Activated T-cell treated with anti-CD3 and anti-CD28 coated beads for 48 hours (primary cell): ENCODE measurements at places on chromosomes 1 and 21.

GRCh38 chr1:101238681-101239094 is 1.9 kb downstream of the S1PR1 start:
- DNase-seq = peak; percentile 87

GRCh38 chr1:65050735-65051134 is 84.4 kb upstream of the JAK1 start:
- DNase-seq = no peak

DNA sequence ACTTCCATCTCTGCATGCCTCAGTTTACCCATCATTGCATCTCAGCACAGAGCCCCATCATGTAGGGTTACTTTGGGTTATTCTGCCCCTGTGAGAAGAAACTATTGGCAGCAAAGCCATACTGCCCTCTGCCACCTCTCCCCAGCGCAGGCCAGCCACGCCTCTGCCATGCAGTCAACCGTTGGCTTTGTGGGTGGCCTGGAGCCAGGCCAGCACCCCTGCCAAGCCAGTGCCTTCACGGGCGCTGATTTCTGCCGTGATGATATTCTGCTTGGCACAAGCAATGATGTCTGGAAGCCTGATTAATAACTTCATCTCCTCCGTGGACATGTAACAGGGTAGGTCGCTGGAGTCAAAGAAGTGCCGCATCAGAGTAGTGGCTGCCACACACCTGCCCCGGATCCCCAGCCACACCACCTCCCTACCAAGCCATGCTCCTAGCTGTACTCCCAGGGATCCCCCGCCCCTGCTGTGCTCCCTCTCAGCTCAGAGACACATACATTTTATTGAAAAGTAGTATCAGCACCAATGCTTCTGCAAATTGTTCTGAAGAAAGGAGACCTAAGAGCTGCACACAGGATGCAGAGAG is 15.0 kb upstream of the CEP85 start:
- no peak for DNase-seq

GRCh38 chr1:193069748-193070385 is 10.5 kb downstream of the RO60 start:
- DNase-seq = no peak

DNA sequence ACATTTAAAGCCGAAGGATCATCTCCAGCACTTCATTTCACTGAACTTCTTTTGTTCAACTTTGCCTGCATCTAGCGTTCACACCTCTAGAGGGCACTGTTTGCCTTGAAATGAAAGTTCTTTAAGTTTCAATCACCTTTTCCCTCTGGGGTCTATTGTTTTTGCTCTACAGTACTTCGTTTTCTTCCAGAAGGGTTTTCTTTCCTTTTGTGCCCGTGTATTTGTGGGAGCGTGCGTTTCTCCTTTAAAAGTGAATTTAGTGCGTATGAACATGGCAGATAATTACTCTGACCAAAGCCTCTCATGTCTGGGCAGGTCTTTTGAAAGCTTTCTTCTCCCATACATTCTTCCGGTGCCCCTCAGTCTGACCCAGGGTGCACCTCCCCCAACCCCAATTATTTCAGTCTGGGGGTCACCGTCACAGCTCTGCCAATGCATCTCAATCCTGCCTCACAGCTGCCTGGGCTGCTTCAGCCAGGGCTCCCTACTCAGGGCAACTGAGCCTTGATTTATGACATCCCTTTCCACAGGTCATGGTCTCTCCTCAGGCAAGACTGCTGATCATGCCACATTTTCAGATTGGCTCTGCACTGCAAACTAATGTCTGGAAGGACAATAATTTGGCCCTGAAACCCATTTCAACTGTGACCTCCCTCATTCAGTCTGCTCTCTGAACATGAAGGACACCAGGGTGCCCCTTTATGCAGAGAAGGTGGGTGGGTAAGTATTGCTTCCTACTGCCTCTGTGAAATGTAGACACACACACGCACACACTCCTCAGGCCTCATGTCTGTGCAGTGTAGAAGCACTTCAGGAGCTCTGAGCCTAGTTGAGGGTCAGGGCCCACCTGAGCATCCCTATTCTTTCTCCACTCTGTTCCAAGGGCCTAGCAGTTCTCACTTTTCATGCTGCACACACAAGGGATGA is 88.6 kb downstream of the NUF2 start:
- peak; percentile 3 for DNase-seq

DNA sequence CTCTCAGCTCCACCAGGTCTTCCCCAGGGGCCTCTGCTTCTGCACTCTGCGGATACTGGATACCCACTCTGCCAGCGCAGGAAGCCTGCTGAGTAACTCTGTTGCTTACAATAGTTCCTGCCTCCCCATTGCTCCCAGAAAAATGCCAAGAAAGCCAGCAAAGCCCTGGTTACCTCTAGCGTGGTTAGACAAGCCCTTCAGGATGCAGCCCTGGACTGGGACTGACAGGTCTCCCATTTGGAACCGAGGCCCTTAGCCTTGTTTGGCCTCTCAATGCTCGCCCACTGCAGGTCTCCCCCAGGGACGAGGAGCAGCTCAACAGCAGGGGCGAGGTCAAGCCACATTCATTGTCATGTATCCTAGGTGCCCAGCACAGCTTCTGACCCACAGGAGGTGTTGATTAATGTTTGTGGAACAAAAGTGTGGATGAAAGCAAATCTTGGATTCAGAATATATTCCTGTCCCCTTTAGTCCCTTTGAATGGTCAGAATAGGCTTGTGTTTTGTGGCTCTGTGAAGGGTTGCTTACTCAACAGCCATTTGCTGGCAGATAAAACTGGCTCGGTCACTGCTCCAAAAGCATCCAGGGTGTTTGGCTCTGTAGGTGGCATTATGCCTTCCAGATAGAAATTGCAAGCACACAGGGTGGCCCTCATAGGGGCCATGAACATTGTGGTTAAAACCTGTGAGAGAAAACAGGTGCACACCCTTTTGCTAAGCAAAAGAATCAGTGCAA is 58.9 kb downstream of the C1orf198 start:
- DNase-seq = no peak

DNA sequence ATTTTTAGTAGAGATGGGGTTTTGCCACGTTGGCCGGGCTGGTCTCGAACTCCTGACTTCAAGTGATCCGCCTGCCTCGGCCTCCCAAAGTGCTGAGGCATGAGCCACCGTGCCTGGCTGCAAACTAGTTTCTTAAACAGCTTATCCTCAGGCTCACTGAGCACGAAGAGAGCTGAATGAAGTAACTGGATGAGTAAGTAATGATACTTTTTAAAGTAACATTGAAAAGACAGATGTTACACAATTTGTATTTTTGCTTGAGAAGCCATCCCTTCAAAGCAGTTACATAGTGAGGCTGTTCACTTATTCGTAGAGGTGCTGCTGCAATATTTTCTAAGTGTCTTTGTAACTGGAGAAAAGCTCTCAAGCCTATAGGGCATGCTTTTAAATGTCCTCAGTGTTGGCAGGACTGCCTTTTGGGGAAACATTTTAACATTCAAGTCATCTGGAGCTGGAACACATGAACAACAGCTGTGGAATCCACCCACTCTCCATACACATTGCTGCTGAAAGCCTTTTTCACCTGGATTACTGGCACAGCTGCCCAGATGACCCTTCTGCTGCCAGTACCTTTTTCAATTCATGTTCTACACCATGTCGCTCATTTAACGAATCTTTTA is 2.7 kb upstream of the YBX1 start:
- DNase-seq = no peak

DNA sequence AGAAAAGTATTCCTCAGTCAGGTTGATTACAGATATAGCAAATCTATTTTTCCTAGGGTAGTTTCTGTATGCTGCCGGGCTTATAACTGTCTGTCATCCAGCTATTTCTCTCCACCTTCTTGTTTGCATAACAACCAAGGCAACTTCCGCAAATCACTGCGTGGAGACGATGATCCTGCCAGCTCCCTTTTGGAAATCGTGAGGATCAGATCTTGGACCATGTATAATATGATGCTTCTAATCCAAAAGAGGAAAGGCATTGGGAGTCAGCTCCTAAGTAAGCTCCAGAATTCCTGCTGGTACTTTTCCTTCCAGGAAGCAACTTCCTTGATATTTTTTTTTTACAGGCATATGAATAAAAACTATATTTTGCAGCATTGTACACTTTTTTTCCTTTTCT is 445 bp upstream of the RGS4 start:
- no peak for DNase-seq

GRCh38 chr1:160797861-160798273 is 1.9 kb downstream of the LY9 start:
- peak; percentile 47 for DNase-seq

GRCh38 chr1:69511426-69512192 is 56.1 kb upstream of the LRRC7 start:
- no peak for DNase-seq

DNA sequence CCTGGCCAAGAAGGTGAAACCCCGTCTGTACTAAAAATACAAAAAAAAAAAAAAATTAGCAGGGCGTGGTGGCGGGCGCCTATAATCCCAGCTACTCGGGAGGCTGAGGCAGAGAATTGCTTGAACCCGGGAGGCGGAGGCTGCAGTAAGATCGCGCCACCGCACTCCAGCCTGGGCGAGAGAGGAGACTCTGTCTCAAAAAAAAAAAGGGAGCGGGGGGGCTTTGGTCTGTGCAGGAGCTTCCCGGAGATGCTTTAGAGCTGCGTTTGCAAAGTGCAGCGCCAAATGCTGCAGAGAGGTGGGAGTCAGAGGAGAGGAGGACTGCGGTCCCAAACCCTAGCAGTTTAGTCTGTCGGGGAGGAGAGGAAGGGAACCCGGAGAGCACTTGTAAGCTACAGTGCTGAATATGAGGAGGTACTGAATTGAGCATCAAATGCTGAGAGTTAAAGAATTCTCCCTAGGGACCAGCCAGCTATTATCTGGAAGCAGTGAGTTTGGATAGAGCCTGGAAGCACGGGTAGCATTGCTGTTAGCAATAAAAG is 569 bp downstream of the FALEC start:
- DNase-seq = no peak

DNA sequence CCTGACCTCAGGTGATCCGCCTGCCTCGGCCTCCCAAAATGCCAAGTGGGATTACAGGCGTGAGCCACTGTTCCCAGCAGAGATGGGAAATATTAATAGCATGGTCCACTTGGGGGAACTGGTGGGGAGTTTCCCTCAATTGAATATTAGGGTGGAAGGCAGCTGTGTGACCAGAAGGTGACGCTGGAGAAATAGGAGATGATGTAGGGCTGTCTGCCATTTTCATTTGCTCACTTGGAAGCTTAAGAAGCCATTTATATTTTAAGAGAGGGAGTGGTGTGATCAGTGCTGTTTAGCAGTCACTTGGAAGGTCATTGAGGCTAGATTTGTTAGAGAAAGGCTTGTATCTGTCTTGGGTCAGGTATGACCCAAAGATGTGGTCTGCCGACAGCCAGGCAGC is 19.9 kb downstream of the KDM4A start:
- no peak for DNase-seq

DNA sequence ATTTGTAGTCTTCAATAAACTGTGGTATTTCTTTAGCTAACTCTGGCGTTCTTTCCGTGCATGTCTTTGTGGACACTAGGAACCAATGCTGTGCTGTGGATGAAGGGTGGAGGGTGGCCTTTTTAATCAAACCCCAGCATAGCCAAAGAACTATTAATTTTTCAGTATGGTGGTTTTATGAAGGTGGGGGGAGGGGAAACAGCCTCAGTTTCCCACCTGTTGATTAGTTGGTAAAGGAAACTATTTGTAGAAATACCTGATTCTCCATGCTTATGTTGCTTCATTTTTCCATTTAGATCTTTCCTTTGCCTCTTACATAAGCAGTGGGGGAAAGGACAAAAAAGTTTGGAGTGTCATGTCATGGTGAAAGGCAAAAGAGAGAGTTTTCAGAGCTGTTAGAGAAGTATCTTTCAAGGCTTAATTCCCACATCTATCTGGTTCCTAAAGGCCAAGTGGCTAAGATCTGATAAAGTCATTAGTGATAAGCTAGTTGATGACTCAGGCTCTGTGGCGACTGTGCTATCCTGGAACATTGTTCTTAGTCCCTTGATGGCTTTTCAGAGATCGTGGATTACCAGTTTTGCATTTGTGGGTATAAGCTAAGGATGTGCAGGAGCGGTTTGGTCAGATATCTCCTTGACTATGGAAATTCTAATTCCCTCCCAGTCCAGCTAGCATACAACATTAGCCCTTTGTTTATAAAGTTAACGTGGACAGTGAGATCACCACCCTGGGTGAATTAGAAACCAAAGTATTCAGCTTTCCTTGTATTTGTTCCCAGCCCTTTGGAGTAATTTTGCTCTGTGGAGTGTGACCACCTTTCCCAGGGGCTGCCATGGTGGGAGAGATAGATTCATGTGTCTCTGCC is 8.7 kb upstream of the HAX1 start:
- DNase-seq = no peak

DNA sequence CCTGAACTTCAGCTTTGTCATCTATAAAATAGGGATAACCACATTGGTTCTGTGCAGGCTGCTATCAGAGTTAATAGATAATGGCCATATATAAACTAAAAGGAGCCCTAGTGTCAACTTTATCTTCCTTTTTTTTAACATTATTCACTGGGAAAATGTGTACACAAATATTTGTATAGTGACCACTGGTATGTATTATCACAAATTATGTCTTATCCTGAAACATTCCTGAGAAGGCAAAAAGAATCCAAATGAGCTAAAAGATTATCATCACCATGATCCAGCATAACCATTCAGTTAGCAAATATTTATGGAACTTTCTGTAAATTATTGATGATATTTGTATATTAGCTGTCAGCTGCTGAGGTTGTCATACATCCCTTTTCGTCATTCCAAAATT is 16.6 kb downstream of the ANGPTL3 start:
- DNase-seq = no peak

DNA sequence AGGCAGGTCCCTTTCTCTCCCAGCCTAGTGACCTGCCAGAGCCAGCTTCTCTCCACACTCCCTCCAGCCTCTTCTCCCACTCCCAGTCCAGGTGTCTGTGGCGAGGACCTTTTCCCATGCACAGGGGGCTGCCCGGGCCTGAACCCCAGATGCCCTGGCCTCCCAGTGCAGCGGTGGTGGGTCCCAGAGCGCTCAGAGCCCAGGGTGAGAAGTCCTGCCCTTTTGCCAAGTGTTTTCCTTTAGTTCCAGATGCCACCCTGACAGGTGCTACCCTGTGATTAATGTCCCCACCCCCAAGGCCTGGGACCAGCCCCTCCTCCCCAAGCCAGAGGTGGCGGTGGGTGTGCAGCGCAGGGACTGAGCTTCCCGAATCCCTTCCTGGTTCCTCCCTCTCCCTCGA is 90.4 kb downstream of the PAX7 start:
- DNase-seq = no peak

DNA sequence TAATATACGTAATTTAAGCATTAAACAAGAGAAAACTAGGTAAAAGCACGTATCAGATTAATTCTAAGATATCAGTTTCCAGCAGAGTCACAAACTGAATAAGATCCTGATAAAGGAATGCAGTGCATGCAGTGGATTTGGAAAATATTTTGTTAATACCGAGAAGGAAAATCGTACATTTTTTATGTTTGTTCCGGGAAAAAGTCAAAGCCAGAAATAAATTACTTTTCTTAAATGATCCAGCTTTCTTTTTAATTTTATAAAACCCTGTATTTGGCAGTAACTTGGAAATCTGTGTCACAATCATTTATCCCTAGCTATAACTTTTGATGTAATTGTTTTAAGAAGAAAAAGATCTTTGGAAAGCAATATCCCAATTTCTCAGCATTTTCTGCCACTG is 955 bp downstream of the PALMD start:
- no peak for DNase-seq

- DNase-seq = peak; percentile 33
These were observed 167.5 kb downstream of the CLIC6 start for GRCh38 chr21:34836103-34836932.

- peak; percentile 10 for DNase-seq
These were observed 552 bp downstream of the PLD5 start for GRCh38 chr1:242523719-242524570.
